ENCODE measurements at places on chromosomes 3 and 15.
A peak's percentile ranks its signal among the peaks of the same experiment; 100 is the strongest.

DNA sequence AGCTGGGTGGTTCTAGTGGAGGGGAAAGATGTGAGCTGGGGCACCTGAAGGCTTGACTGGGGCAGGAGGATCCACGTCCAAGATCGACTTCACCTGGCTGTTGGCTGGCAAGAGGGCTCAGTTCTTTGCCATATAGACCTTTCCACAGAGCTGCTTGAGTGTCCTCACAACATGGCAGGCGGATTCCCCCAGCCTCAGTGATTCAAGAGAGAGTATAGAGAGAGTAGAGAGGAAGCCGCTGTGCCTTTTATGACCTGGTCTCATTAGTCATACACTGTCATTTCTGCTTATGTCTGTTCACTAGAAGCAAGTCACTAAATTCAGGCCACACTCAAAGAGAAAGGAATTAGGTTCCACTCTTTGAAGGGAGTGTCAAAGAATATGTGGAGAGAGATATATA lies 101.6 kb downstream of the APBA2 start:
- no peak for DNase-seq

DNA sequence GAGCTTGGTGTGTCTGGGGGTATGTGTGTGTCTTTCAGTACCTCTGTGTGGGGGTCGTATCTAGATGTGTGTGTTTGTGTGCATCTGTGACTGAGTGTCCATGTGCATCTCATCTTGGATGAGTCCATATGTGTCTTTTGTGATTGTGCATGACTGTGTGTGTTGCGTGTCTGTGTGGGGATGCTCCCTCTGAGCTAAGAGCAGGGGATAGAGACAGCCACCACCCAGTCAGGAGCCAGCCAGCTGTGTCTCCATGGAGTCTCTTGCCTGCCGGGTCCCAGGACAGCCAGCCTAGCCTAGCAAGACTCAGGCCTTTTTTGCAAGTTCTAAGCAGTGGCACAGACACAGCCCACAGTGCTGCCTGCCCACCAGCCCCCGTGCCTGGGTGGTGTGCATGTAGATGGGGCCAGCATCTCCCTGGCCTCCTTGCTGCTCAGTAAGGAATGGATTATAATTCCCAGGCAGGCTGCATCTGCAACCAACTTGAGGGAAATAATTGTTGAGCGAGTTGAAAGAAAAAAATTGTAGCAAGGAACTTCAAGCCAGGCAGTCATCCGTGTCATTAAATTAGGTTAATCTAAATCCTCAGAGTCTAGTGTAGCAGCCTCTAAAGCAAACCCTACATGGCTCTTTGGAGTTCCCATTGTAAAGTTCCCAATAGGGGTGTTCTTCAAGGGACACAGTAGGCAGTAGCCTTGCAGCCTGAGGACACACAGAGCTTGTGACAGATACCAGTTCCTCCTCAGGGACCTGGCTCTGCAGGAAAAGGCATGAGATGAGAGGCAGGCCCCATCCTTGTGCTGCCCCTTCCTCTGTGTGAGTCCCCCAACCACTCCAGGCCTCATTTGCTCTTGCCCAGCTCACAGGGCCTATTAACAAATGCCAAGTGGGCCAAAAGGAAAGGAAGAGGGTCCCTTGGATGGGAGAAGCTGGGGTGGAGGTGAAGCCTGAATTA lies 35.9 kb upstream of the MRPS22 start:
- DNase-seq = no peak

DNA sequence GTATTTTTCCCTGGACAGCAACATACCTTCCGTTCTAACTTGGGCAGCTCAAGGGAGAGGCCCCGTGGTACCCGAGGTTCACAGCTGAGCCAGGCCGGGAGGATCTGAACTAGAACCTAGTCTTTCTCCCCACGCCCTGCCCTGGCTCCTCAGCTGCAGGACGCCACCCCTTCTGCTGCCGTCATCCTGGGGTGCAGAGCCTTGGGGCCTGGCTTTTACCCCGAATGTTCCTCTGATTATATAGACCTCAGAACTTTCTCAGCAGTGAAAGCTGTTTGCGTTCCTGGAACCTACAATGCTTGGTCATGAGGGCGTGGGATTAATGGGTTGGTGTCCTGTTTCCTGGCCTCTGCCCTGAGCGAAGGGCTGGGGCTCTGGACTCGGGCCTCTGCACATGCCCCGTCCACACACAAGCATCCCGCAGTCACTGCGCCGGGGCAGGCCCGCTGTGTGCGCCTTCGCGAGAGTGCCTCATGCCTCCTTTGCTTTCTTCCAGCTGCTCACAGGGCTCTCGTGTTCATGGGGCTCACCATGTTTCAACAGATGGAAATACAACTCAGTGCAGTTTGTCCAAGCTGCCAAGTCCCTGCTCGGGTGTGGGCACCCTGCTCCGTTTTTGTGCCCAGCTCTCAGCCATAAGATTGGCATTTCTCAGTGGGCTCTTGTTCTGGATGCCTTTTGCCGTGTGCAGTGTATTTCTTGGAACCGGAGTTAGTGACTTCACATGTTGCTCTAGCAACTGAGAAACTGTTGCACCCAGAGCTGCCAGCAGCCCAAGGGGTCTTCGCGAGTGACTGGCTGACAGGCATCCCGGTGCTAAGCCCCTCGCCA lies 20.4 kb downstream of the SYNM start:
- no peak for DNase-seq

- DNase-seq = no peak
These were observed 103.8 kb upstream of the UBE2E1 start for GRCh38 chr3:23701716-23702597.

DNA sequence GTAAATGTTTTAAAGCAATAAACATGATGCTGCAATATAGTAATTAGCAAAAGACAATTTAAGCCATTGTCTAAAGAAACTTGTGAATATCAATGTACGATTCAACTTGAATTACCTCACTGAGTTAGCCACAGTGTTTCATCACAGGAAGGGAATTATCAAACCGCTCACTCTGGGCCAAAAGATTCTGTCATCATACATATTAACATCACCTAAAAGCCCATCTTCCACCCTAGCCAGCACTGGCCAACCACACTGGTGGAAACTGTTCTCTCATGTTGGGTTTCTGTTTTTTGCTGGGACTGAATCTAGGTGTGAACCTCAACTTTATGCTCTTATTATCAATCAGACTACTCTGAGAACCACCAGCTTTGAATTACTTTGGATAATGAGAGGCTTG lies 497.7 kb upstream of the THBS1 start:
- no peak for DNase-seq

GRCh38 chr3:9198899-9199335 lies 50.5 kb downstream of the SRGAP3 start:
- no peak for DNase-seq

- no peak for DNase-seq
These were observed 87.2 kb upstream of the PPIB start for GRCh38 chr15:64249883-64250575.

DNA sequence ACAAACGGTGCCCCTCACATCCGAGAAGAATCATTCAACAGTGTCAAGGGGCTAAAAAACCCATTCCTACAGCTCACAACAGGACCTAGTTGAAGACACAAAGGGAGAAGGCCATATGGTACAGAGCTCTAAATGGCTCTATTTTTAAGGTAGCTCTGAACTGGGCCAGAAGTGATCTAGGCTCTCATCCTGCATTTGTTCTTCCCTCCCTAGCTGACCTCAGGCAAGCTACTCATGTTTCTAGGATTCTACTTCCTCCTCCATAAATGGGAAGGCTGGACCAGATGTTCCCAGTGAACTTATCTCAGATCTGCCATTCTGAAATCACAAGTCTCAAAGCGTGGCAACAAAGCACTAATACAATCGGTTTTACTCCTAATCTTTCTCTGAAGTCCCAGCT lies 62.3 kb downstream of the CPNE4 start:
- no peak for DNase-seq

DNA sequence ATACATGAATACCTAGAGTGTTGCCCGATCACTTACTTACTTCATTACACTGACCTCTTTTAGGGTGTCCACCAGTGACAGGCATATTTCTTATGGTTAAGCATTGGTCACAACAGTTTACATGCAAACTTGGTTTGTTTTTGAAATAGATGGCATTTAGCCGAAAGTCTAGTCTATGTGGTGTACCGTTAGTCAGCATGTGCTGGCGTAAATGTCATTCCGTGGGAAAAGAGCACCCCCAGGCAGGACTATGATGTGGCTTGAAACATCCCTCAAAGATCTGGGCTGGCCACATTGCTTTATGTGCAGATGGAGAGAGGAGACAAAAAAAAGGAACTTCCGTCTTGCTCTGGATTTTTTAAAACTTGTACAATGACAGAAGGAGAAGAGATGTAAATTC lies 357.0 kb upstream of the ICE2 start:
- no peak for DNase-seq

GRCh38 chr15:66047321-66048024 lies 178.2 kb downstream of the RAB11A start:
- DNase-seq = no peak

- DNase-seq = no peak
These were observed 16.5 kb downstream of the ZXDC start for GRCh38 chr3:126459111-126459762.

GRCh38 chr15:50909010-50909317 lies 481 bp downstream of the AP4E1 start:
- no peak for DNase-seq

GRCh38 chr3:164132878-164133277 lies 945.4 kb downstream of the SI start:
- no peak for DNase-seq

GRCh38 chr15:101504866-101505609 lies 15.5 kb upstream of the PCSK6 start:
- DNase-seq = no peak

DNA sequence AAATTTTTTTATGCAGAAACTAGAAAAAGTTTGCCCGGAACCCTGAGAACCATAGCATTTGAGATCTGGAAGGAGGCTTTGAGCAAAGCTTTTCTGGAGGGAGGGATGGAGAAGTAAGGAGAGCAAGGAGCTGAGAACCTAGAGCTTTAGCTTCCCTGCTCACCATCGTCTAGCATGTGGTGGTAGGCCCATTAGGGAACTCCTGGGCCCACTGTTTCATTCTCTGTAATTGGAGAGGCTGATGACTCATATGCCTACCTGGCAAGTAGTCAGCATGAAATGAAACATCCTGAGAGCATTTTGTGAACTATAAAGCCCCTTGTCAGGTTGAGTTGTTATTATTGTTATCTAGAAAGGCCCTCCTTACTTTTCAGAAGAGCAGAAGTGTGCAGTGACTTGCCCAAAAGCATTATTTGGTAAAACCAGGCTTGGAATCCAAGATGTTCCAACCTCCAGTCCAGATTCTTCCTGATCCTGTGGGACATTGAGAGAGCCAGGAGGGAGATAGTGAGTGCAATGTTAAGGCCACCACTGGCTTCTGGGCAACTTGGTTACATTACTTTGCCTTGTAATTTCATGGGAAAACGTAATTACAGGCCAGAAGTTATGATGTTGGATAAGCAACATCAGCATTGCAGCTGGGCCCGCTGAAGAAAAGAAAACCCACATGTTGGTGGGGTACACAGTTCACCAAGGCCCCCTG lies 104.5 kb upstream of the BFSP2 start:
- no peak for DNase-seq

DNA sequence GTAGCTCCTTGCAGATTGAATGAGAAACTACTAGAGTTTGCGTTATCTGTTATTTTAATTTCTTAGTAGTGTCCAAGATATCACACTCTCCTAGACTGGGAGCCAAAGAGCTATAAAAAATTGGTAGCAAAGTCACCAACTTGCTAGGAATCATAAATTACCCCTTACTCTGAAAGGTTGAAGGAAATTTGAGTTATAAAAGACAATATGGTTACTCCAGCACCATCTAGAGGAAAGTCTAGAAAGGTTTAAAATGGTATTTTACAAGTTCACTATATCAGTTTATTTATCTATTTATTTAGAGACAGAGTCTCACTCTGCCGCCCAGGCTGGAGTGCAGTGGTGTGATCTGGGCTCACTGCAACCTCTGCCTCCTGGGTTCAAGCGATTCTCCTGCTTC lies 121.6 kb downstream of the RBPMS2 start:
- DNase-seq = peak; percentile 16

DNA sequence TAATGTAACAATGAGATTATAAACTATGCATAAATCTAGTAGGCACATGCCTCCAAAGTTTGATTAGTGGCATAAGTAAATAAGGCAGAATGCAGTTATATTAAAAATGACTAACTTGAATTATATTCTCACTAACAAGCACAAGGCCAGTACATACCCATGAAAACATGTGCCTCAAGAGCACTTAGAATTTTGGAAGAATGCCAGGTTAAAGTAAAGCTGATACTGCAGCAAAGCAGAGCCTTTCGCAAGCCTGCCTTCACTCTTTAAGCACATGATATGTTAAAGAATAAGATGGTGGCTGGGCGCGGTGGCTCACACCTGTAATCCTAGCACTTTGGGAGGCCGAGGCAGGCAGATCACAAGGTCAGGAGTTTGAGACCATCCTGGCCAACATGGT lies 49.0 kb downstream of the KBTBD12 start:
- DNase-seq = no peak

GRCh38 chr3:13545952-13546454 lies 2.9 kb upstream of the FBLN2 start:
- DNase-seq = no peak

- no peak for DNase-seq
These were observed 231.5 kb downstream of the THRB start for GRCh38 chr3:24263069-24263668.

DNA sequence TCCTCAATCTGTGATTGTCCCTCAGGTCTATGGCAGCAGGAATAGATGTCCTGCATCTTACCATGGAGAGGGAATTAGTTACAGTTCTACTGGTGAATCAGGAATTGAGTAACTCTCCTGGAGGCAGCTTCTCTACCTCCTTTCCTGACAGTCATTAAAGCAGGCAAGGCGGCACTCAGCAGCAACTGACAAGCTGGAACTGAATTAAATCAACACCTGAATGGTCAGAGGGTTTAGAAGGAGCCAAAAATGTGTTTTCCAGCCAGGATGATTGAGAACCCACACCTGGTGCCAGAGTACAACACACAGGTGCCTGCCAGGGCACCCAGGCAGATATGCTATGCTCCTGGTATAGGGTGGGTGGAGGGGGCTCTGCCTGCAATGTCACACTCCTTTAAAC lies 43.1 kb upstream of the TIPARP start:
- DNase-seq = no peak

- no peak for DNase-seq
These were observed 141.9 kb upstream of the THBS1 start for GRCh38 chr15:39438799-39439592.

- DNase-seq = no peak
These were observed 32.6 kb upstream of the PDE8A start for GRCh38 chr15:84949043-84949442.

DNA sequence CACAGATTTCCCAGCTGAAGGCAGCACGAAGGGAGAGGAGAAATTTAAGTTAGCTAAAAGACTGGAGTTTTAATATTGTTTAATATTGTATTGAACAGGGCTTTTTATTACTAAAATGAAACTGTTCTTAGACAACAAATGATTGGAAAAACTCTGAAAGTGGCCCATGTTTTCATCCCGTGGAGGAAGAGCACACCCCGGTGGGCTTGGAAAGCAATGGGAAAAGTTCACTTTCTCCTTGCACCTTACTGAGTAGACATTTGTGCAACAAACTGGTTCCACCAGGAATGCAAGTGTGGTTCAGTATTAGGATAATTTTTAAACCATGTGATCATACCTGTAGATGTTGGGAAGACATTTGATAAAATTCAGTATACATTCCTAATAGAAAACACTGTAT lies 8.2 kb upstream of the ESYT3 start:
- DNase-seq = no peak

- DNase-seq = no peak
These were observed 106.9 kb downstream of the P2RY1 start for GRCh38 chr3:152941859-152942258.
